ENCODE measurements at places on chromosomes 2 and 18.

DNA sequence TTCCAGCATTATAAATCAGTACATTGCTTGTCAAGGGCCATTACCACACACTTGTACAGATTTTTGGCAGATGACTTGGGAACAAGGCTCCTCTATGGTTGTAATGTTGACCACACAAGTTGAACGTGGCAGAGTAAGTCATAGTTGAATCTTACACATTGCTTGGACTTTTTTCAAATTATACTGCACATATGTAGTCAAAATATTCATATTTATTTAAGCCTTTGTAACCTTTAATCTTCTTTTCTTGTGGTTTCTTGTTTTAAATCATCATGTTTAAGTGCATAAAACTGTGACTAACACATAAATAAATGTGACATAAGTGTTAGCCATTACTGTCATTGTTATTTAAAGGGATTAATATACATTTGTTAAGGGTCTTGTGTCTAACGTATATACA lies 52.1 kb upstream of the EPB41L5 start:
- no peak for DNase-seq

- DNase-seq: no peak
Observed at GRCh38 chr2:230071421-230071820, 2.7 kb upstream of the SLC16A14 start.

- no peak for DNase-seq
Observed at GRCh38 chr2:216119986-216120385, 10.8 kb downstream of the XRCC5 start.

- peak; percentile 74 for DNase-seq
Observed at GRCh38 chr2:71882949-71883472, 264.7 kb downstream of the CYP26B1 start.

GRCh38 chr18:43482136-43482535 lies 204.8 kb upstream of the SYT4 start:
- DNase-seq: no peak

GRCh38 chr2:6650311-6650710 lies 215.4 kb downstream of the CMPK2 start:
- no peak for DNase-seq

GRCh38 chr2:73020657-73021370 lies 50.7 kb downstream of the SFXN5 start:
- no peak for DNase-seq

DNA sequence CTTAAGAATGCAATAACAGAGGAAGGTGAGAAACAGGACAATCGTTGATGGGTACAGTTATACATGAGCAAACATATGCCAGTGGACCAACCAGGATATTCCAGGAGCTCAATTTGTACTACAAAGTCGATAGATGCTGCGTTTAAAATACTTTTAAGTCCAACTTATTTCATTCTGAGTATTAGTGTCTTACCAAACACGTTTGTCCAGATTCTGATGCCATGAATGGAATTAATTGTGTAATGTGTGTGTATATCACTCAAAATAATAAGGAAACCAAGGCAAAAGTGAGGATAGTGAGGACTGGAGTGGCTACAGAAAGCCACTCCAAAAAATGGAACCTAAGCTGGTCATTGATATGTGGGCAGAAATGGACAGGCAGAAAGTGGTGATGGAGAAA lies 332.6 kb downstream of the RIT2 start:
- DNase-seq: peak; percentile 17

GRCh38 chr18:50944245-50944932 lies 23.5 kb upstream of the ELAC1 start:
- no peak for DNase-seq

GRCh38 chr18:41266616-41267015 lies 688.4 kb upstream of the PIK3C3 start:
- DNase-seq: no peak

DNA sequence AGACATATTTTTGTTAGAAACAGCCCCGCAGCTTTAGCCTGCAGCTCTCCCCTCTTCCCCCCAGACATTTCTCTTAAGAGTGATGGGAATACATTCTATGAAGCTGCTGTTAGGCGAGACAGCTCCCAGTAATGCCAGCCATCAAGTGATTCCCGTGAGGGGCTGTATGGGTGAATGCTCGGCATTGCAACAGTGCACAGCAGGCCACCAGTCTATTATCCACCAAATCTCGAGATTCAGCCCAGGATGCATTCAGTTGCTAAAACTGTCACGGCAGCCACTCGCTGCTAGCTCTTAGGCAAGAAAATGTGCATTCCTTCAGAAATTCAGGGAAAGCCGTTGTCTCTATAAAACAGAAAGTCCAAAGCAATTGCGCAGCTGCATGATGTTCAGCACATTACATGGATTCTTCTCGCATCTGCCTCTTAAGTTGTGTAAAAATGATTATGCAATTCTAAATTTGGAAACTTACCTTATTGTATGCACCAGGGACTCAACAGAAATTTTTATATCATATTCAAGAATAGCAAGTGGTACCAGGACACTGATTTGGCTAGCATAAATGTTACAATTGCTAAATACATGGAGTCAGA lies 211.3 kb upstream of the ARL4C start:
- DNase-seq: no peak

- no peak for DNase-seq
Observed at GRCh38 chr18:41992703-41993102, 37.7 kb downstream of the PIK3C3 start.

DNA sequence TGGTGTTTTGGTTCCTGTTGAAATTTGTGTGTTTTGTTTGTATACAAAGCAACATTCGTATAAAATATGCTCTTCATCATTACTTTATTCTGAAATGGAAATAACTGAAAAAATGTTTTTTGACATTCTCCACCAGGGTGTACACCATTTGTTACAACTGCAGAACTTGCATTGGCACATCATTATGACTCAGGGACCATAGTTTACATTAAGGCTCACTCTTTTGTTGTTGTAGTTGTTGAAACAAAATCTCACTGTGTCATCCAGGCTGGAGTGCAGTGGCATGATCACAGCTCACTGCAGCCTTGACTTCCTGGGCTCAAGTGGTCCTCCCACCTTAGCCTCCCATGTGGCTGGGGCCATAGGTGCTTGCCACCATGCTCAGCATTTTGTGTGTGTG lies 676.6 kb downstream of the TDRD15 start:
- no peak for DNase-seq

DNA sequence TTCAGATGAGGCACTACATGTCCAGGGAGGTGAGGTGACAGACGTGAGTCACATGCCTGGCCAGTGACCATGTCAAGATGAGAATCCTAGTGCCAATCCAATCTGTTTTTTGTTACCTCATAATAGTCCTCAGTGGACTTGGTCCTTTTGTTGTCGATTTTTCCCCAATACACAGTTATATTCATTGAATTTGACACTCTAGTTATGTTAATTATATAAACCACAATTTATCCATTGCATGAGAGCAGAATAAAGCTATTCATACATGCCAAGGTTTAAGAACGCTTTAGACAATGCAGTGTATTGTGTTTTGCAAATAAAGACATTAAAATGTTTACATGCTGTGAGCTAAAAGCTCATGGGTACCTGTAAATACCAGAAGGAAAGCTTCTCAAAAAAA lies 21.6 kb upstream of the TMEFF2 start:
- DNase-seq: no peak

DNA sequence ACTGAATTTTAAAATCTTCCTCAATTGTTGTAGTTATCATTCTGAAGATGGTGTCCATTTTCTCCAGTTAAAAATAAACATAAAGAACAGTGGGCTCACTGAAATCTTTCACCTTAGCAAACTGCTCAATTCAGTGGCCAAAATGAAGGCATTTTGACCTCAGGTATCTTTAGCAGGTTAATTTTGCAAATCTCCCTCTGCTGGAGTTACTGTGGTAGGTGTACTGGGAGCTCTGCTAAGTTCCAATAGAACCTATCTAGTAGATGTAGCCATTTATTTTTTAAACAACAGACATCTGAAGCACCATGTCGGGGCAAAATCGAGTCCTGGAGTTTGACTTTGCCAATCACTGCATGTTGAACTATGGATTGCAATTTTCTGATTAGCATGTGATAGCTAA lies 177.1 kb downstream of the IRS1 start:
- DNase-seq: no peak

GRCh38 chr2:132757676-132758075 lies 87.7 kb upstream of the LYPD1 start:
- DNase-seq: no peak

DNA sequence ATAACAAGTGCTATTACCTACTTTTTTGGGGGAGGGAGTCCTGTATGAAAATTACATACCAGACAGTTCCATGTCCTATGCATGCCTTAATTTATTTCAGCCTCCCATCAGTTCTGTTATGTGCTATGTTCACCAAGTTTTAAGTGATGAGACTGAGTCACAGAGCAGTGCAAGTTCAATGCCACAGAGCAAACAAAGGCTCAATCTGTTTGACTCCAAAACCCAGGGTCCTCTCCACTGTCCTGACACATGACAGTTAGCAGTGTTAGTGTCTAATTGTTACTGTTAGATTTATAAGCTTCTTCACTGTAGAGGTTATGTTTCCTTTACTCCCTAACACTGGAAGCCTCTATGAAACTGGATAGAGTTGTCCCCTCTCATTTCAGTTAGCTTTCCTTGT lies 498.0 kb downstream of the PARD3B start:
- no peak for DNase-seq

GRCh38 chr18:33034945-33035344 lies 262.1 kb upstream of the KLHL14 start:
- no peak for DNase-seq

GRCh38 chr18:6056171-6056910 lies 161.0 kb upstream of the TMEM200C start:
- no peak for DNase-seq

DNA sequence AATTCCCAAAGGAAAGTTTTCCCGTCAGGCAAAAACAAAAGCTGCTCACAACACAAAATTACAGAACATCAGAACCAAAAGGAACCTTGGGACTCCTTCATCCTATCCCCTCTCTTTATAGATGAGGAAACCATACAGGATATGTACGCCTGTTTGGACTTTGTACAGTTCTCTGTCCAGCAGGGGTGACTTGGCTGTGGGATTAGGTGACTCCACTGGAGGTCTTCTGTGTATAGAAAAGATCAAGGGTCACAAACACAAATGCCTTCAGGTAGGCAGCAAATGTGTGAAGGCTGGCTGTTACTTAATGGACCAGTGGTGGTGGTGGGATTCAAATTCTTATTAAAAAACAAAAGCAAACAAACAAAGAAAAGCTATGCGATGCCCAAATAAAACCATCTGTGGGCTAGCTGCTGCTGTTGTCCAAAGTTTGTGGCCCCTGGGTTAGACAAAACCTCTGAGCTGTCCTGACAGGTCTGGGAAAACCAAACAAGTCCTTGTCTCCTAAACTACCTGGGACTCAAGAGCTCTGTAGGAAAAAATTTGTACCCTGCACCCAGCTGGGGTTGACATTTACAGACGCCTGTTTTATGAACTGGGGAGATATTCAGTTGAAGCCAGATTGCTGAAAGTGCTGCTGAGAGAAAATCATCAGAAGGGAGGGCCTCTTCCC lies 1.3 kb upstream of the CEP68 start:
- no peak for DNase-seq

DNA sequence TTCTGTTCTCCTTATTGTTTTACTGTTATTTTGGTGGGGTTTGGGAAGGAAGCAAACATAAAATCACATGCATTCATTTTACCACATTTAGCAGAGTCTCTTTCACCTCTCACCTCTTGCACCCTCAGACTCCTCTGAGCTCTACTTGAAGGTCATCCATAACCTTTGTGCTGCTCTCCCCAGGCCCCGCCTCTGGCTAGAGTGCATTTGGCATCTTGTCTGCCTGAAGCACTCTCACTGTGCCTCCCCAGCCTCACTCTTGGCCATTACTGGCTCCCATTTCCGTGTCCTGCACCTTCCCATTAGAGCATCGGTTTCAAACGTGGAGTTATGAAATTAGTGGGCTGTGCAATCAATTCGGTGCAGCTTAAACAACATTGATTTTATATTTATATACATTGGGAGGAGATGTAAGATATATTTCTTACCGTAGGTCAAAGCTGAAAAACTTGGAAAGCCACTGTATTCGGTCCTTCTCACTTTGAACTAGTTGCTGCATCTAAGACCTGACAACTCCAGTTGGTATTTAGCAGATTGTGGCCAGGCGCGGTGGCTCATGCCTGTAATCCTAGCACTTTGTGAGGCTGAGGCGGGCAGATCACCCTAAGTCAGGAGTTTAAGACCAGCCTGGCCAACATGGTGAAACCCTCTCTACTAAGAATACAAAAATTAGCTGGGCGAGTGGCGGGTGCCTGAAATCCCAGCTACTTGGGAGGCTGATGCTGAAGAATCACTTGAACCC lies 6.9 kb upstream of the ZFAND2B start:
- no peak for DNase-seq

DNA sequence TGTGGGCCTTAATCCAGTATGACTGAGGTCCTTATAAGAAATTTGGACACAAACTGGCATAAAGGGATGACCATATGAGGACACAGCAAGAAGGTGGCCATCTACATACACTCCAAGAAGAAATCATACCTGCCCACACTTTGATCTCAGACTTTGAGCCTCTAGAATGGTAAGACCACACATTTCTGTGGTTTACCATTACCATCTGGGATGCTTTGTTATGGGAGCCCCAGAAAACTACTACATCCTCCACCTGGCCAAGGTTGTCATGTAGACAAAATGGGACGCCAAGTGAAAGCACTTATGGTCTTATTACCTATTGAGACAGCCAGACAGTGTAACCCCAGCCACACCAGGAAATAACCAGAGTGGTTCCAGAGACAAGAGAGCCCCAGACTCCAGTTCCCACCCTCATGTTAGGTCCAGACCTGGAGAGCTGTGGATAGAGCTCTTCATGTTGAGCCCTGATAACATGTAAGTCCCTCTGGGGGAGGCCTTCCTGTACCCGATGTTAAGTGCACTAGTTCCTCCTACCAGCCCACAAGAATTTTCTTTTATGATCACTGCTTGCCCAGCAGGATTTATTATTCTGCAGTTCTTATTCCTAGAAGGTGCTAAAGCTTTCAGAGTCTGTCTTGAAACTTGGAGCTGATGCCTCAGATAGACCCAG lies 4.6 kb upstream of the ADD2 start:
- DNase-seq: no peak

DNA sequence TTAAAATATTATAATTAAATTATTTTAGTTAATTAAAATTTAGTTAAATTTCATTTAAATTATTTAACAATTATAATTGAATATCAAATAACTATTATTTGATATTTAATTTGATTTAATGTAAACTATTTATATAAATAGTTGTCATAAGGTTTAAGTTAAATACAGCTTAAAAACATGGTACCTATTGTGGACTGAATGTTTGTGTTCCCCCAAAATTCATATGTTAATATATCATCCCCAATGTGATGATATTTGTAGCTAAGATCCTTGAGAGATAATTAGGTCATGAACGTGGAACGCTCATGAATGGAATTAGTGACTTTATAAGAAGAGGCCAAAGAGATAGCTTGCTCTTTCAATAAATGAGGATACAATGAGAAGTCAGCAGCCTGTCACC lies 505.7 kb upstream of the LRATD1 start:
- DNase-seq: no peak

DNA sequence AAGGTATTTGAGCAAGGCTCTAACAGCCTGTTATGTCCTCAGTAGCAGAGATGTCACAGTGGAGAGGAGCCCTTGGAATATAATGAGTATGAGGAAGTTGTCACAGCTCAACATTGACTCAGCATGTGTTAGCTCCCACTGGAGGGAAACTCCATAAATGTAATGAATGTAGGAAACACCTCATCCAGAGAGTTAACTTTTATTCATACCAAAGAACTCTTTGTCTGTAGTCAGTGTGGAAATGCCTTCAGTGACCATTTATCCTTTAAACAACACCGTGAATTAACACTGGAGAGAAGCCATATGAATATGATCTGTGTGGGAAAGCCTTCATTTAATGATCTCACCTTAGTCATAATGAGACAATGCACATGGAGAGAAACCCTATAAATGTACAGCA lies 59.7 kb downstream of the CYP1B1 start:
- no peak for DNase-seq

GRCh38 chr2:174510583-174511189 lies 23.9 kb upstream of the GPR155 start:
- DNase-seq: peak; percentile 23
